Activated naive CD8-positive, alpha-beta T cell treated with anti-CD3 and anti-CD28 coated beads, Interleukin-2, amount 10 ng/mL, durations not matched to agents 7 days and 5 days (primary cell): ENCODE measurements at places on chromosomes 11 and 22. TPM values are rescaled to one million over a fixed set of nuclear protein-coding genes. Genes with fewer than 3 reads are reported as not detected.

SLC22A9 gene
- not detected for total RNA-seq

DNA sequence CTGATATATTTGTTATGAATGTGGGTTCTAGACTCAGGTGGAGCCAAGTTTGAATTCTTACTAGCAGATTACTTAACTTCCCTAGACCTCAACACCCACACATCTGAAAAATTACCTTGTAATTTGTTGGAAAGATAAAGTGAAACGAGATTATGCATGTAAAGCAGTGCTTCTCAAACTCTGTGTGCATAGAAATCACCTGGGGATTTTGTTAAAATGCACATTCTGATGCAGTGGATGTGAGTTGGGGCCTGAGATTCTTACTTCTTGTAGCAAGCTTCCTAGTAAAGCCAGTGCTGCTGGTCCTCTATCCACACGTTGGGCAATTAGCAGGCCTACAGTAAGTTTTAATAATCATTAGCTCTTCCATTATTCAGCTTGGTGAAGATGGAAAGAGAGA, 15.1 kb upstream of the CEP295 start:
- no peak for DNase-seq

YPEL1 gene
- 14.7 TPM for total RNA-seq

GRCh38 chr11:96075532-96075959, 151.6 kb upstream of the MTMR2 start:
- no peak for DNase-seq

GRCh38 chr22:25159028-25159427, 40.6 kb upstream of the CRYBB3 start:
- DNase-seq = no peak

CSNK2A3 gene
- 1.2 TPM for total RNA-seq

GRCh38 chr11:19216021-19216420, 14.2 kb upstream of the CSRP3 start:
- DNase-seq = no peak

WT1 gene
- not detected for total RNA-seq
